ENCODE measurements at places on chromosomes 2 and 18.

DNA sequence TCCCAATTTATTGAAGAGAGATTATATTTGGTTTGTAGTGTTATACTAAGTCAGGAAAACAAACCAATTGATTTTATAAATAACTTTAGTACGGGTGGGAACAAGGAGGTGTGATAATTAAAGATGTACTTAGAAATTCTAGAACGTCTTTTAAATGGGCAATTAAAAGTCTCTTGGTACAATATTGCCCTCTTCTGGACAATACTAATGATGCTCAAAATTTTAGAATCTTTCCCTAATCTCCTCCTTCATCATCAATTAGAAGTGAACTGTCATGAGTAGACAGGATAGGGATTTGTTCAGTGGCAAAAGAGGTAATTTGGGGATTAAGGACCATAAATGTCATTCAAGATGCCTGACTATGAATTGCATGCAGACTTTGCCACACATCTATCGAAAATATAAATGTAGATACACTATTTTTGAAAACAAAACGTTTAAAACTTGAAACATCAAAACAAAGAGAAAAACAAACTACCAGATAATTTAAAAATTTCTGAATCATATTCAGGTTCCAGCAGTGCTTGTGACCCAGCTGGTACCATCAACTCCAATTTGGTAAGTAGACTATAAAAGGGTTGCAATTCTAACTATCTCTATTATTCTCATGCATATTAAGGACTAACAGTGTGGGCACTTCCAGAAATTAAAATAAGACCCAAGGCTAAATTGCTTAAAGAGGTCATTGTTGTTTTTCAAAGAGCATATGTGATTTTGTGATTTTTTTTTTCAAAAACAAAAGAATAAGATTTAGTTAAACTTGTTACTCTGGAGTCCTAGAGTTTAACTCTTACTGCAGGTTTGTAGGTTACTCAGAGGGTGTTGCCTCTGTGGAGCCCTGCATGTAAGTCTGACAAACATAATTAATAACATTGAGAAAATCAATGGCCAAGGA lies 123.5 kb downstream of the LAMA3 start:
- DNase-seq = peak; percentile 51

DNA sequence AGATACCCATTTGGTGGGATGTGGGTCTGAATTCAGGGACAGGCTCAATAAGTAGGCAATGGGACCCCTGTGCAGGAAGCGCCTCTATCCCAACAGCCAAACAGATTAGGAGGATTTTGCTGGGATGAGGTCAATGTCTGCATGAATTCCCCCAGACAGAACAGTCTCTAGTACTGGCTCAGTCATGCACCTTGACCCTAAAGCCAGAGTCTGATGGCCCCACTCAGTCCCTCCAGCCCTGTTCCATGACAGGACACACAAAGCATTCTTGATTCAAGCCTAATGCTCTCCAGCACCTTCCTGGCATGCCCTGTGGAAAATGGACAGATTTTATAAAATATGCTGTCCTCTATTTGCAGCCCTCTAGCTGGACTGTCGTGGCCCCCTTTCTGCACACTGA lies 49.8 kb upstream of the RAB6D start:
- no peak for DNase-seq

- no peak for DNase-seq
Observed at GRCh38 chr18:68402784-68403183, 312.1 kb downstream of the TMX3 start.

DNA sequence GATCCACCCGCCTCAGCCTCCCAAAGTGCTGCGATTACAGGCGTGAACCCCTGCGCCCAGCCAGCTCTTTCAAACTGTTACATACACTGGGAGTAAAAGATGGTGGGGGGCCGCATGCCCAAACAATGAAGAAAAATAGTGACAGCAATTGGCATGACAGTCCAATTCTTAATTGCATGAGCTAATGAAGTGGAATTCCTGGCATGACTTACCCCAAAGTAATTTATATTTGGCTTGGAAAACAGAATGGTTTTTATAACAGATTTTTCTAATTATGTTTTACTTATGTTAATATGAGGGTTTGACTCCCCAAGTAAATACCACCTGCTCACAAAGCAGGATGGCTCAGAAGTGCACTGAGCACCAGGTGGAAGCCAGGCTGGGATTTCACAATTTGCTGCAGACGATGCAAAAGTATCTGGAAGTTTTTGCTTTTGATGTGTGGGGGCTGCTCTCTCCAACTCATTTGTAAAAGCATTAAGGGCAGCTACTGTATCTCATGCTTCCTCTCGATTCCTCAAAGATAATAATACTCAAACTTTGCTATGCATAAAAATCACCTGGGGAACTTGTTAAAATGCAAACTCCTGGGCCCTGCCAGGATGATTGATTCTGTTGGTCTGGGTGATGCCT lies 24.0 kb upstream of the ATG16L1 start:
- no peak for DNase-seq

- DNase-seq = peak; percentile 13
Observed at GRCh38 chr2:23460228-23460627, 75.2 kb downstream of the KLHL29 start.

DNA sequence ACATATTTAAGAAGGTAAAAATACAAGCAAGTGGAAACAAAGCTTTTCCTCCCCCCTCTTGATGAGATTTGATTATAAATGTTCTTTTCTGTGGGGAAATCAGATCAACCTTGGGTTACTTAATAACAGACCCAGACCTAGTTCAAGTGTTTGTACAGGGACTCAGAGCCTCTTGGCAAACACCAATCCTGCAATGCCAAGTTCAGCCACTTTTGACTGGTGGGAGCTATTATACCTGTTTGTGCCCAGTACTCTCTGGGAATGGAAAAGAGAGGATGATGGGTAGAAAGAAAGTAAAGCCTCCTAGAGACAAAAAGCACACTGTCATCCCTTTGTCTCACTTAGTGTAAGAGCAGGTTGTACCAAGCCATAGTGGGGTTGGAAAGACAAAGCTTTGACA lies 63.8 kb upstream of the EPHA4 start:
- DNase-seq = no peak

- no peak for DNase-seq
Observed at GRCh38 chr2:163571423-163572102, 164.2 kb downstream of the FIGN start.

- DNase-seq = no peak
Observed at GRCh38 chr2:7196883-7197282, 279.7 kb downstream of the RNF144A start.

DNA sequence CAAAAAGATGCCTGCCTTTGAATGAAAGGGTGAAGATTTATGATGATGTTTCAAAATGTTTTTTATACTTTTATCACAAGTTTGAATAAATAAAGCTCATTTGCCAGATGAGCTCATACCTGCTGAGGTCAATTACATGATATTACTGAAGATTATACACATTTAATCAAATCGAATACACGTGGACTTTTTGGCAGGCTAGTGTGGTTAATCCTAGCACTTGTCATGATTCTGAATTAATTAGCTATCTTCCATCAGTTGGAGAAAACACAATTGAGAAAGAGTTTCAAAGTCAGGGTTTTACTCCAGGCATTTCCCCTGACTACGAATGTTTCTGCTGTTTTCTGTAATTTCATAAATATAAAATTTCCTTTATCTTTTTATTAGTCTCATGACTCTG lies 54.4 kb downstream of the LRPPRC start:
- no peak for DNase-seq

GRCh38 chr2:107008843-107009242 lies 122.9 kb upstream of the ST6GAL2 start:
- DNase-seq = no peak

DNA sequence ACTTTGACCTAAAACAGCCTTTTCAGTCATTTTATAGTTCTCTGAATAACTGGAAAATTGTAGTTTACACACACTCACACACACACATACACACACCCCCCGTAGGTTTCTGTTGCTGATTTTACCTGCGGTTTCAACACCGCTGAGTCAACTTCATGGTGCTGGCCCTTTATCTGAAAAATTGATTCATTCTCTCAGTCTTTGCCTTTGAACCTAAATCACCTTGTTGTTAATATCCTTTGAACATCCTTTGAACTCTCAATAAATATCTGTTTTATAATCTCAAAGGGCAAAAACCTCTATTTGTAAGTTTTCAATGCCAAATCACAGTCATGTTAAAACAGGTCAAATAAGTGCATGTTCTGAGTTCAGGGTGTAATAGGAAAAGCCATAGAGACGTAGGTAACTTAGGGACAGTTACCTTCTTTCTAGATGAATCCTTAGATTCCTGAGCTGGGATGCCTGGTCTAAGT lies 109.0 kb upstream of the BZW1 start:
- DNase-seq = no peak

GRCh38 chr18:12246849-12247808 lies 7.0 kb upstream of the CIDEA start:
- no peak for DNase-seq

DNA sequence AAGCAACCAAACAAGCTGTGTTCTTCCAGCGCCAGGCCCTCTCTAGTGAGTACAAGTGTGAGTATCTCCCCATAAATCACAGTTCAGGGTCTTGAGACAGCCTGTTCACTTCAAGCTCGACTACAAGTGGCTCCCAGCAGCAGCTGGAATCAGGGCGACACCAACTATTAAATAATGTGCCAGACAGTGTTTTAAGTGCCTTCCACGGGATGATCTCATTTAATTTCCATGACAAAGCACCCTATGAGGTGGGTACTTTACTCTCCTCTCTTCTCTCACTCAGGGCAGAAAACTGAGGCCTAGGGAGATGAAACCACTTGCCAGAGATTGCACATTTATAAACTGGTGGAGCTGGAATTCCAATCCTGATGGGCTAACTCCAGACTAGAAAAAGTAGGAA lies 2.6 kb upstream of the FAM136A start:
- DNase-seq = no peak

GRCh38 chr2:50415392-50415791 lies 616.5 kb downstream of the NRXN1 start:
- no peak for DNase-seq

- DNase-seq = no peak
Observed at GRCh38 chr2:185337033-185337432, 401.6 kb upstream of the FSIP2 start.

- no peak for DNase-seq
Observed at GRCh38 chr2:65471409-65471808, 39.0 kb upstream of the SPRED2 start.

- DNase-seq = no peak
Observed at GRCh38 chr2:24658531-24659202, 134.5 kb downstream of the PTRHD1 start.

GRCh38 chr18:21083017-21083416 lies 28.6 kb downstream of the ROCK1 start:
- no peak for DNase-seq

DNA sequence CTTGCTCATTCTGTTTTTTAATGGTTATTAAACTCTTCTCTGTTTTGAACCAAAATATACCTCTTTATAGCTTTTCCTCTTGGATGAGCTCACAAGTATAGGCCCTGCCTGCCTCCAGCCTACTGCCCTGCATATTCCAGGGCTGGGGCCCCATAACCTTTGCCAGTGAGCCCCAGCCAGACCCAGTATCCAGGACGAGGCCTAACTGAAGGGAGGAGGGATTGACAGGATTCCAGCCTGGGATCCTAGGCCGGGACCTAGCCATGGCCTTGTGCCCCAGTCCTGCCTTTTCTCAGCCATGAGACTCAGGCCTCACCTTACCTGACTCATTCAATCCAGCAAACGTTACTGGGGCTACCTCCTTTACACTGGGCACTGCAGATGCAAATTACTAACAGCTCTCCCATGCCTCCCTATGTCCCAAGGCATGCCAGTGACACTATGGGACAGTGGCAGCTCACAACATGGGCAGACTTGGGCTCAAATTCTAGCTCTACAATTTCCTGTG lies 159.2 kb downstream of the DDX1 start:
- no peak for DNase-seq

GRCh38 chr2:37802899-37803379 lies 122.1 kb upstream of the RMDN2 start:
- DNase-seq = no peak

DNA sequence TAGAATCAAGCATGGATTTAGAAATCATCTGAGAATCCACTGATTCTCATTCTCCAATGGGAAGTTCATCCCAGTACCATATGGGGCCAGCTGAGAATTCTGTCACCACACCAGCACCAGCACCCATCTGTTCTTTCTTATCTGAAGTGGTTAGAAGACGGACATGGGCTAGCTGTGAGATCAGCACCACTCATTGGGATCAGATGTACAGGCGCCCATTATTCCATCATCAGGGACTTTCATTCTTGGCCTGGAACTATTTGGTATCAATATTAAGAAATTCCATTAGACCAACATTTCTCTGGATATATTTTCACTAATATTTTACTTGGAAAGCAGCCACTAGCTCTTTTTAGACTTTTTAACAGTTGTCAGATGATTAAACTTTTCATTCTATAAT lies 185.9 kb upstream of the LINC00305 start:
- DNase-seq = no peak

- no peak for DNase-seq
Observed at GRCh38 chr2:201194097-201194496, 11.2 kb downstream of the CASP10 start.

- no peak for DNase-seq
Observed at GRCh38 chr2:9232886-9233285, 26.3 kb downstream of the ASAP2 start.

- DNase-seq = peak; percentile 16
Observed at GRCh38 chr18:60754413-60755009, 381.9 kb upstream of the MC4R start.

DNA sequence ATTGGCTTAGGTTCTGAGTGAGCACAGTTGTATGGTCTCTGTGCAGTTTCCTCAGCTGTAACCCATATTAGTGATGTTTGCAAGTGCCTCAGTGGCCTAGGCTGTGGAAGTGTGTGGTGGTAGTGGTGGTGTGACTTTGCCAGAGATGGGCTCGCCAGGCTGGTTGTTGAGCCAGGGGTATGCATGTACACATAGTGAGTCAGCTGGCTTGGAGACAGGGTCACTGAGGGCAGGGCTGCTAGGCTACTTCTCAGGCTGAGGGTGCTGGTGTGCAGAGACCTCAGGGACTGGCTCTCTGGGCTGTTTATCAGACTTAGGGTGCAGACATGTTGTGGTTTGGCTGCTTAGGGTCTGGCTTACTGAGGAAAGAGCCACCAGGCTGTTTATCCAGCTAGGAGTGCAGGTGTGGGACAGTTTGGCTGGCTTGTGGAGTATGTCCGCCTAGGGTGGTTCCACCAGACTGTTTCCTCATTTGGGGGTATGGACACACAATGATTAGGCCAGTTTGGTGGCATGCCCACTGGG lies 15.0 kb downstream of the APLF start:
- no peak for DNase-seq

DNA sequence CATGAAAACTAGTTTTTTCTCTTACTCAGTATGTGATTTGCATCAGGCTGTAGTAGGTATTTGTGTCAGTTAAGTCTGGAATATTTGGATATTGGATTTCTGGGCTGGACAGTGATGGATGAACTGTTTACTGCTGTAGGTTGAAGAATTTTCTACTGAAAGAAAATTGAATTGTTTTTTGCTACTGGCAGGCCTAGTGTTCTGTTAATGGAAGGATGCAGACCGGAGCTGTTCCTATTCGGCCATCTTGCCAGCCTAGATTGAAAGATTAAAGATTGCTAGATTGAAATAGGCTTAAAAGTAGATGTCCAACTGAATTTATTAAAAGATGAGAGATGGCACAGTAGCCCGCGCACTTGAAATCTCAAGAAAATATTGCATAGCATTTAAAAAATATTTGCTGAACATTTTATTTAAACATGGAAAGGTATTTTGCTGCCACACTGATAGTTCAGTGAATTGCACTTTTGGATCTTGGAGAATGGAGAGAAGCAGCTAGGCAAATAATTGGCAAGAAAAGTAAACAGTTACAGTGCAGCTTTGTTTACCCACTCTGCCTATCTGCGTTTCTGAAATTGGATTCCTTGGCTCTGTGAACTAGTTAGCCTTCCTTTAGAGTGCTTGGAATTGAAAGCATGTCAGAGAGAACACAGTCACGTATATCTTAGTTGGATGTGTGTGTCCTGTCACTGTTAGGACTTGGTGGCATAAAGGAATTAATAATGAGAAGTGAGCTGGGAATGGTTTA lies 54.1 kb downstream of the EPB41L5 start:
- DNase-seq = no peak

All from kidney capillary endothelial cell (primary cell).